NCI-H1105 treated with DMSO at 0.1 percent for 48 hours (cell line): ENCODE measurements at places on chromosomes 13 and 19.

DNA sequence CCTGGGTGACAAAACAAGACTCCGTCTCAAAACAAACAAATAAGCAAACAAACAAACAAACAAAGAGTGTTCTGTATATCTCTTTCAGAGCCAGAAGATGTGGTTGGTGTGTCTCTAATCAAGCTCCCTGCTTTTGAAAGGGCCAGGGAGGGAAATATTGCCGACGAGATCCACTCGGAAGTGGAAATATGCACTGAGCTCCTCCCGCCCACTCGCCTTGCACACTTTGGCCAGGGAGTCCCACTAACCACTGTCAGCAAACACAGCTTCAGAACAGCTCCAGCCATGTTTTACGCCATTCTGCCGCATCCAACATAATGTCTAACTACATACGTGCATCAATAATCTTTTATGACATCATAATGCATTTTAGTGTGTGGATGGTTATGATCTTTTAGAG lies 155.5 kb upstream of the VSTM2B start:
- DNase-seq = no peak

DNA sequence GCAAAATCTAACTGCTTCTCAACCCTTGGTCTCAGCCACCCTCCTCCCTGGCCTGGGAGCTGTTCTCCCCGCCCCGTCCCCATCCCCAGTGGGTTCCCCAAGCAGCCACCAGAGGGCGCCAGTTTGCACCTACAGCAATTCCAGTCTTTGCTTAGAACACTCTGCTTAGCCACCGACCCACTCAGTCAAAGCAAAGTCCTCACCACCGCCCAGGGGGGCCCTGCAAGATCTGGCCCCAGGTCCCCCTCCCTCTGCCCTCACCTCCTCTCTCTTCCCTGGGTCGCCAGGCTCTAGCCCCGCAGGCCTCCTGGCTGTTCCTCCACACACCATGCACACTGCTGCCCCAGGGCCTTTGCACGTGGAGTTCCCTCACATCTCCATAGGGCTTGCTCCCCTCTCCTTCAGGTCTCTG lies 12.4 kb downstream of the TMEM143 start:
- DNase-seq = peak; percentile 40

DNA sequence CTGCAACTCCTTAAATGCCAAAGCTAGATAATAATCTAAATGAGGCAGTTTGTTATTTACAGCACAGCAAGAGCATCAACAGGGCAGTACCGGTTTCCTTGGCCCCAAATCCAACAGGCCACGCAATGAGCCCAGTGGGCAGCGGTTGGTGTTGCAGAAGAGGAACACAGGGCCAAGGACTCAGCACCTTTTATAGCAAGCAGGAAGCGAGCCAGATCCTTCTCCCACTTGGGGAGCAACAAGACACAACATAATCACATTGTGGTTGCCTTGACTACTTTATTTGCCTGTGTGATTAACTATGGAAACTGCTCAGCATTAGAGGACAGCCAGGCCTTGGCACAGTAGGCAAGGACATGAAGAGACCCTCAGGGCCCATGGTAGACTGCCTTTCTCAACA lies 67.1 kb upstream of the HTR2A start:
- no peak for DNase-seq

- no peak for DNase-seq
These were observed 12.9 kb upstream of the RNF113B start for GRCh38 chr13:98189841-98190505.

- no peak for DNase-seq
These were observed 334.5 kb downstream of the RFC3 start for GRCh38 chr13:34152409-34152808.

DNA sequence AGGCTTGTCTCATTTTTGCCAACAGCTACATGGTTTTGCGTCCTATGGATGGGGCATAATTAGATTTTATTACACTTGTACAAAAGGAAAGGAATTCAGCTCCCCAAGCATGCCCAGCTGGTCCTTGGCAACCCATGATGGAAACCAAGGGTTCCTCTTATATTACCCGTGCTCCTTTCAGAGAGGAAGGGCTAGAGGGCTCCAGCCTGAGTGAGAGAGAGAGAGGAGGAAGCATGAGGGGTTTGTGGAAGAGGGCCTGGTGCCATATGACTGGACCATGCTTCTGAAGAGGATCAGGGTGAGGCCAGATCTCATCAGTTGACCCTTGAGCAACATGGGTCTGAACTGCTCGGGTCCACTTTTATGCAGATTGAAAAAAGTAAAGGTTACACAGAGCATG lies 3.5 kb upstream of the RPS9 start:
- DNase-seq = no peak

- no peak for DNase-seq
These were observed 865.2 kb upstream of the SLC10A2 start for GRCh38 chr13:103931331-103931845.
